WERI-Rb-1 (cell line): ENCODE measurements at places on chromosomes 1 and 21.
A peak's percentile ranks its signal among the peaks of the same experiment; 100 is the strongest.

DNA sequence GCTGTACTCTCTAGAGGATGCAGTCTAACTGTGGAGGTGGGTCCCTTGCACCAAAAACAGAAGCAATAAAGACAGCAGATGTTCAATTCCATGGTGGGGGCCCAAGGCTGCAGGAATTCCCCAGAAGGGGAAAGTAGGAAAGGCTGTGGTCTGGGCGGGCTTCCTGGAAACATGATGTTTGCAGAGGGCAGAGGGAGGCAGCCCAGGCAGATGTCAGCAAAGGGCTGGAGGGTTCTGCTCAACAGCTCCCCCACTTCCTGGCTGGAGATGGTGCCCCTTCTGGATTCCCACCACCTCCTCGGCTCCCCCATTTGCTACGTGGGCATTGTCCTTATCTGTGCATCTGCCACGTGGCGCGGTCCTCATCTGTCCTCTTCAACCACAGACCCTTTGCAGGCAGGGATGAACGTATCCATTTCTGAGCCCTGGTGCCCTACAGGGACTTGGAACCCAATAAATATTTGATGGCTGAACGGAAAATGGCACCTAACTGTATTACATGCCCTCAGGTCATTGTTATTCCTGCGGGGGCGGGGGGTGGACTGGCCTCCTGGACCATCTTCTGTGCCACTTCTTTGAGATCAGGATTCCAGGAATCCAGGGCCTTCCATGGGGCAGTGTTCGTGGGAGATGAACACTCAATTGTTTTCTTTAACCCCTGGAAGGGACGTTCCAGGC, 8.4 kb upstream of the GUCA2B start:
- DNase-seq: no peak

DNA sequence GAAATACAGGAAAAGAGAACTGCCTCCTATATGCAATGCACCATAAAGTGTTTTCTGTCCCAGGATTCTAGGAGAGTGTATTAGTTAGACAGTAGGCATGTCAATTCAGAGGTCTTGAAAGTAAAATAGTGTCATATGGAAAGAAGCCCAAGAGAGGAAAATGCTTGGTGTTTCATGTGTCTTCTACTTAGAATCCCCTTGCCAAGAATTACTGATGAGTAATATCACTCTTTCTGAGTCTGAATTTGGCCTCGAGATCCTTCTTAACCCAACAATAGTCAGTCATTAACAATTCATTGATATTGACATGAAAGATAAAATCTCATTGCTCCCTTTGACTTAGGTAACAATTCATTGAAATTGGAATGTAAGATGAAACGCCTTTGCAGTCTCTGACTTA, 972.2 kb downstream of the TTLL7 start:
- no peak for DNase-seq

DNA sequence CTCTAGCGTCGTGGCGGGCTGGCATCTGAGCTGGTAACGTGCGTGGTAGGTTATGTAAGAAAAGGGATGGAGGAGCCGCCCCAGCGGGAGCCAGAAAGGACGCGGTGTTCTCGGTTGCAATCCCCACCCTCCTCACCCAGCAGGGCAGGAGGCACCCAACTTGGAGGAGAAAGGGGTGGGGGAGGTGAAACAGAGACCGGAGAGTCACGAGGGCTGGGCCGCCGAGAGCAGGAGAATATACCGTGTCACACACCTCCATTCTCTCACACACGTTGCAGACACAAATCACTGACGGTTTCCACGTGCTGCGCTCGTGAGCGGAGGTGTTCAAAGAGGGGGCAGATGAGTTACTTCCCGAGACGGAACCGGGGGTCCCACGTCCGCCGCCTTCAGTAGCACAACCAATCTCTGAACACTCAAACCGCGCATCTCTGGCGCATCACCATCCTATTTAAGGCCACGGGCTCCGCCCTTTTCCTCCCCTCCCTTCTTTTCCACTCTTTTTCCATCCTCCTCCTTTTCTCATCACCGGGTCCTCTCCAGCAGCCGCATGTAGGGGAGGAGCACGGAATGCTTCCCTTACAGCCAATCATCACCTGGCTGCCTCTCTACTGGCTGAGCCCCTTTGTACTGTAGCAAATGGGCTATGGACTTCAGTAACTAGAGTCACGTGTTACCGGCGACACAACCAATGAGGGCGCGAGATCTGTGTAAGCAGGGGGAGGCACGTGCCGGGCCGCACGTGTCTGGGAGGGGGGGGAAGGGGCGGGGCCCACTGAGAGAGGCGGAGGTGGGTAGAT, at the start of gene CIART:
Gene CIART (plus strand): TSS at position 797 of the 800 bp plus-strand sequence. CDS start 714 bp downstream, outside the sequence.
- peak; percentile 98 for DNase-seq

- no peak for DNase-seq
These were observed 195.1 kb downstream of the HLX start for GRCh38 chr1:221074332-221074731.

GRCh38 chr1:26726784-26727183, 31.0 kb downstream of the ARID1A start:
- no peak for DNase-seq

DNA sequence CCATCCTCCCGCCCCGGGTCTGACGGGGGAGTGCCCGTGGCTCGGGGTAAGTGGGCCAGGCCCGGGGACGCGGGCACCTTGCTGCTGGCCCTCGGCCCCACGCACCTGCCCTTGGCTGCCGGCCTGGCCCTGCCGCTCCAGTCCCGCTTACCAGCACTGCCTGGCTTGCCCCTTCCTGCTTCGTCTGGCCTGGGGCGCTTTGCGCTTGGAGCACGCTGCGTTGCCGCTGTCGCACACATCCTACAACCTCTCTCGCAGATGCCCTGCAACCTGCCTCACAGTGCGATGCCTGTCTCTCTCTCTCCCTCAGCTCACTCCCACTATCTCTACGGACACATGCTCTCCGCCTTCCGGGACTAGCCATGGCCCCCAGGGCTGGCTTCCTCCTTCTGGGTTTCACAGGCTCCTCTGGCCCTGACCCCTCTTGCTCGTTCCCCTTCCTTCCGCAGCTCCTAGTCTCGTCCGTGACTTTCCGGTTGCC, 9.7 kb downstream of the MYOG start:
- DNase-seq: no peak

- DNase-seq: no peak
These were observed 153.1 kb downstream of the GRIK1 start for GRCh38 chr21:29786496-29787360.

DNA sequence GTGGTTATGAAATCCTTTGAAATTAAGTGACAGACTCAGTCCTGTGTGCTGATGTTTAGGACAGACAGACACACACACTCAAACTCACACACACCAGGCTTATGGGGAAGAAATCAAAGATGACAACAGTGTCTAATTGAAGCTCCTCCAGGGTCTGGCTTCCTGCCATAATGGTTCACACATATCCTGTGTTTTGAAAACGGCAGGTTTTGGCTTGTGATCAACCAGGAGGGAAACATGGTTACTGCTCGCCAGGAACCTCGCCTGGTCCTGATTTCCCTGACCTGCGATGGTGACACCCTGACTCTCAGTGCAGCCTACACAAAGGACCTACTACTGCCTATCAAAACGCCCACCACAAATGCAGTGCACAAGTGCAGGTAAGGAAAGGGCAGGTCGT, 4.6 kb downstream of the MTARC1 start:
- DNase-seq: no peak

DNA sequence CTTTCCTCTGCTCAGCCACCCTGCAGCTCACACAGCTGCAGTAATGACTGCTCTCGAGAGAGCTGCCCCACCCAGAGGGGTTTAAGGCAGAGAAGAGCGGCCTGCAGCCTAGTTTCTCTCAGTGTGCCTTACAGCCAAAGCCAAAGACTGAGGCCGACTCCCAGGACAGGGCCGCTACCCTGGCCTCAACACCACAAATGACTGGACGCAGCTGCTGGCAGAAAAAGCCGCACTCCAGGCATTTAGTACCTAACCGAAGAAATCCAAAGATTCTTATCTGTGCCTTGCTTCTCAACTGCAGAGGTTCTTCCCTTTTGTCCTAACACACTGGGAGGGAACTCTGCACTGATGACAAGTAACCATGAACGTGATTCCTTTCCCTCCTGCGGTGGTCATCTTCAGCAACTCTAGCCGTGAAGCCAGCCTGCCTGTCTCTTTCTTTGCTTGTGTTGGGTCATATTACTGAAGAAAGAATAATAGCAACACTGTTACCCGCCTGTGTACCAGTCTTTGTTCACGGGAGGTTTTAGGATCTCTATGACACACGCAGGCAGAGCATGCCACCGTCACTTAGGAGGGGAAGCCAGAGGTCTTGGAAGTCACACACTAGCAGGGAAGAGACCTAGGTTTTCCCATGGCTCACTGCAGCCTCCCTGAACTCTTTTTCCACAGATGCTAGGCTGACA, 202.7 kb downstream of the RHOU start:
- DNase-seq: no peak

DNA sequence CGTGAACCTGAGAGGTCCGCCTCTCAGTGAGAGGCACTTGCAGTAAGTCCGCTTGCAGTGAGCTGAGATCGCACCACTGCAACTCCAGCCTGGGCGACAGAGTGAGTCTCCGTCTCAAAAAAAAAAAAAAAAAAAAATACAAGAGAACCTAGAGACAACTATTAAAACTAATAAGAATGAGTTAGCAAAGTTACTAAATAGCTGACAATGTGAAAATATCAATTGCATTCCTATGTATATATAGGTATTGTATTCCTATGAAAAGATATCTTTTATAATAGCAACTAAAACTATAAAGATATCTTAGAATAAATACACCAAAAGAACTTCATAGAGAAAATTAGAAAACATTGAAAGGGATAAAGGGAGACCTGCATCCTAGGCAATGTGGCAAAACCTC, 20.3 kb downstream of the FLVCR1 start:
- DNase-seq: no peak

- peak; percentile 70 for DNase-seq
These were observed 15.4 kb upstream of the LCE5A start for GRCh38 chr1:152495066-152495675.

DNA sequence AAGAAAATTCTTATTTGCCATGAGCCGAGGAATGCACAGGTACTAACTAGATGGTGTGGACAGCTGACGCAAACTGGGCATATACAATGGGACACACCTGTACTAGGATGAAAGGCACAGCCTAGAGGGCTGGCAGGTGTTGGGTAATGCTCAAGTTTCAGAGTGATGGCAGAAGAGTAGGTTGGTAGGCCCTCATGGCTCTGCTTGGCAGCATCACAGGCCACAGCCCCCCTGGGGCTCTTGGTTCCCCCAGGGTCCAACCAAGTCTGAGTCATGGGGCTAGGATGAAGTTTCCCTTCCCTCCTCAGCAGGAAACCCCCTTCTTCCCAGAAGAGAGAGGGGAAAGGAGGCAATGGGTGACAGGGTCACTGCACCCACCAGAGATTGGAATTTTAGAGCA, 35.2 kb downstream of the SPEN start:
- DNase-seq: no peak

- no peak for DNase-seq
These were observed 1455.2 kb downstream of the AMY1C start for GRCh38 chr1:105204836-105205371.

- no peak for DNase-seq
These were observed 28.4 kb upstream of the AHCTF1 start for GRCh38 chr1:246959944-246960693.

DNA sequence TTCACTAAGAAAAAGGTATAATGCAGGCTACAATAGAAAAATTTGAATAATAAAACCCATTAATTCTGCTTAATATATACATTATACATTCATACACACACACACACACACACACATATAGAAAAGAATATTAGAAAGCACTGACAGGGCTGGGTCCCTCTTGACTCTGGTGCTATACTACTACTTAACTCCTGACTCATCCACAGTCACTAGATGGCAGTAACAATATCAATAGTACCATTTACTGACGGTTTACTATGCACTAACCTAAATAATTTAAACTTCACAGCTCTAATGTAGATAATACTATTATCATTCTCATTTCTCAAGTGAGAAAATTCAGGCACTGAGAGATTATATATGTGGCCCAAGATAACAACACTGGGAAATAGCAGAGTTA, 87.5 kb downstream of the COP1 start:
- DNase-seq: no peak

DNA sequence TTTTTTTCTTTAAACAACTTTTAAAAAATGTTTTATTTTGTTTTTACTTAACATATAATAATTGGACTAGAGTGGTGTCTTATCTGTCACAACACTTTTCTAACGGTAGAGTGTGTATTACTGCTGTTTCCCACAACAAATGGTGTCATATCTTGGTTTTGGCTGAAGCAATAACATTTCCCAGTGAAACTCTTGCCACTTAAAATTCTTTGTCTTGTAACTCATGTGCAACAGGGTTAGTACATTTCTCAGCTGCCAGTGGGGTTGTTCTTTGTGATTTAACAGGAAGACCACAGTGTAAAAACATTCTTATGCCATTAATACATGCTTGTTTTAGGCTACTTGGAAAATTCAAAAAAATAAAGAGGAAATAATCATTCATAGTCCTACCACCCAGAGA, 43.5 kb downstream of the ALPL start:
- DNase-seq: no peak

DNA sequence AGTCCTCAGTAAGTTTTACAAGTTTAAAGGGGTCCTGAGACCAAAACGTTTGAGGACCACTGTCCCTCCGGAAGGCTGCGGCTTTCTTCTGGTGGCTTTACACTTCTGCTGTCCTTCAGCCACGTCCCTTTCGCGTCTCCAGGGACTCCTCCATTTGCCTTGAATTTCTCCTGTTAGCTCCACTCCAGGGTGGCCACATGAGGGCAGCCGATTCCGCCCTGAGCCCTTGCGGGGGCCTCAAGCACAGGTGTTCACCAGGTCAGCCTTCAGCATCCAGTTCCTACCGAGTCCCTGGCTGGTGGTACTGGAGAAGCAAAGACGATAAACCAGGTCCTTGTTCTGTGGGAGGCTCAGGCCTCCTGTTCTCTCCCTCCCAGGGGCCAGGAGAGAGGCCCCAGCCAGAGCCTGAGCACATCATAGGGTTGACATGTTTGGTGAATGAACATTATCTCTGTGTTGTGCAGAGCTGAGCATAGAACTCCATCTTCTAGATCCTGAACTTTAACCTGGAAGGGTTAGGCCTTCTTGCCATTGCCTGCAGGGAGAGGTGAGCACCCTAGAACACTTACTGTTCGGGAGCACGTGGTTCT, 27.4 kb upstream of the COQ8A start:
- peak; percentile 61 for DNase-seq

DNA sequence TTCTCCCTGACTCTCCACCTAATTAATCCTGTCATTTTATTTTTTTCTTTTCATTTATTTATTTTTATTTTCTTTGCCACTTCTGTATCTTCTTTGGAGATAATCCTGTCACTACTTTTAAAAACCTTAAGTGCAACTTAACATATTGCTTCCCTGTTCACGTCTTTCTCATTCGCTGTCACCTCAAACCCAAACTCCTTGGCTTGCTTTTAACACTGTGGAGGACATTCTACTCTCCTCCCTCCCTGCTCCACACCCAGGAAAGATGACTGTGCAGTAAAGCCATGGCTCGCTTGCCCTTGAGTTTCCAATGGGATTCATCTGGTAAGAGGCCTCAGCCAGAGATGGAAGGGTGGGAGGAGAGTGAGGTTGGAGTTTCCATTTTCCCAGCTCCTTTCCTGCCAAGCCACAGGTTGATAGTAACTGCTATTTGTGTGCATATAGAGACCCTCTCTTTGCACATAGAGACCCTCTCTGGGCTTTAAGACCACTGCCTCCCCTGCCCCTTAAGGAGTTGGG, 6.4 kb upstream of the BRWD1 start:
- peak; percentile 18 for DNase-seq

GRCh38 chr1:7526196-7526866, 244.8 kb upstream of the VAMP3 start:
- DNase-seq: no peak
